ENCODE measurements at places on chromosomes 11 and 22.

DNA sequence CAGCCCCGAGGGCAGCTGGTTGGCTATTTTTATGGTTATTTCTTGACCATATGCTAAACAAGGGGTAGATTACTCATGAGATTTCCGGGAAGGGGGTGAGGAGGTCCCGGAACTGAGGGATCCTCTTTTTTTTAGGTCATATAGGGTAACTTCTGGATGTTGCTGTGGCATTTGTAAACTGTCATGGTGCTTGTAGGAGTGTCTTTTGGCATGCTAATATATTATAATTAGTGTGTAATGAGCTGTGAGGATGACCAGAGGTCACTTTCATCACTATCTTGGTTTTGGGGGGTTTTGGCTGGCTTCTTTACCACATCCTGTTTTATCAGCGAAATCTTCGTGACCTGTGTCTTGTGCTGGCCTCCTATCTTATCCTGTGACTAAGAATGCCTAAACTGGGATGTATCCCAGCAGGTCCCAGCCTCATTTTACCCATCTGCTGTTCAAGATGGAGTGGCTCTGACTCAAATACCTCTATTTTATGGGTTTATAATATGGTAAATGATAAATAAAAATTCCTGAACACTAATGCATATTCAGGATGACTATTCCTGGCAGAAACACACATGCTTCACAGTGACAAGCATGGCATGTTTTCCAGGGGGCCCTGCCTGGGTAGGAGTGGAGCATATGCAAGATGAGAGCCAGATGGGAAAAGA, 11.2 kb downstream of the KREMEN1 start:
- DNase-seq: no peak

DNA sequence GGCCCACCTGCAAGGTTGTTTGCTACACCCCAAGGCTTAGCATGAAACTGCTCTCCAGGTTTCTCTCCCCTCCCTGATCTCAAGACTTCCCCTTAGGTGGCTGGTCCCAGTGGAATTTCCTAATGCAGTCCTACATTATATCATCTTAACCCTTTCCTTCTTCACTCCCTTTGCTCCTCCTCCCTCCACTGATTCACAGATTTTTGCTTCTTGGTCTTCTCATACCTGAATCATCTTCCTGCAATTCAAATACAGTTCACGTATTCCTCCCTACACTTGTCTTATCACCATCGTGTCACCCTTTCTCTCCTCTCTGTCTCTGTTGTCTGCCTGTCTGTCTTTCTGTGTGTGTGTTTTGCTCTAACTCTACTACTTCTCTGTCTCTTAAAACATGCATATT, 17.0 kb downstream of the MMP10 start:
- DNase-seq: no peak

DNA sequence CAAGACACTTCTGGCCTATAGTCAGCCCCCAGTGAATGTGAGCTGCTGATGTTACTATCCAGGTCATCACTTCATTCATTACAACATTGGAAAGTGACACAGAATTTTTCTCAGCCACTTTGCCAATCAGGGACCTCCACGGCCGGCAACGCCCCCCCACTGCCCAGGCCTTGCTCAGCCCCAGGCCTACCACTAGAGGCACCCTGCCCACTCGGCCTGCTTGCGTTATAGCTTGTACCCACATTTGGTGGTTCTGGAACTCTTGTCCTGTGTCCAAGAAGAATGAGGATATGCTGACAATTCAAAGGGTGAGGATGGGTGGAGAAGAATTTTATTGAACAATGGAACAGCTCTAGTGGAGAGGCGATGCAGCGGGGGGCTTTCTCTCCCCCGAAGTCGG, 96.2 kb downstream of the TSPAN18 start:
- DNase-seq: no peak

GRCh38 chr11:12409621-12410005, 32.2 kb downstream of the PARVA start:
- no peak for DNase-seq

DNA sequence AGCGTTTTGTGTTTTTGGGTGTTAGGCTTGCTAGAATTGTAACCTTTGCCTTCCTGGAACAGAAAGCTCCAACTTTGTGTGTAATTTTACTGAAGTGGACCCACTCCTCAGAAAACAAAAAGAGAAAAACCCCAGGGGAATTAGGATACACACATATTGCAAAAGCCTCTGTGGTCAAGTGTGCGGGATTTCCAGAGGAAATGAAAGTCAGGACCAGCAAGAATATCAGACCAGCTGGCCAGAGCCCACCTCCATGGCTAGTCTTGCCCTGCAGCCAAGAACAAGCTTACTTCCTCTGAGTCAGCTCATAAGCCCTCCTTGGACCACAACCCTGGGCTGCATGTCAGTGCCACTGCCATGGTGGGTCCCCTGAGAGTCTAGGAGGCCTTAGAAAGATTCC, 37.0 kb upstream of the FTH1 start:
- no peak for DNase-seq

- DNase-seq: no peak
These were observed 474.2 kb upstream of the KIRREL3 start for GRCh38 chr11:127474766-127475165.

DNA sequence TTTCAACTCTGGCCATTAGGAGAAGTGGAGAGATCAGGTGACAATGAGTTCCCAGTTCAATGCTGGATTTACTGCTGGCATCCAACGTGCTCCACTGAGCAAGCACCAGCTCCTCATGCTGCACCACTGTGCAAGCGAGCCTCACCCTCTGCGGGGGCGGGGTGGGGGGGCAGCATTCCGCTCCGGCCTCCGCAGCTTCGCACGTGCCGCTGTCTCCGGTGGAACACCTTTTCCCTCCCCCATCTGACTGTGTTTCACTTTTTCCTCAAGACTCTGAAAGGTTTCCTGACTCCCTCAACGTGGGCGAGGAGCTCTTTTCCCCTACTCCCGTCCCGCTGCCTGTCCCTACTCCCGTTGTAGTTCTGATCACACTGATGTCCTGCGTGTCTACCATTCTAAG, 835 bp upstream of the RHOD start:
- no peak for DNase-seq

GRCh38 chr11:93208663-93209270, 11.0 kb upstream of the SLC36A4 start:
- no peak for DNase-seq

- DNase-seq: no peak
These were observed 6.4 kb downstream of the ARL14EP start for GRCh38 chr11:30329150-30329940.

GRCh38 chr22:30190574-30190973, 56.0 kb downstream of the LIF start:
- DNase-seq: no peak

DNA sequence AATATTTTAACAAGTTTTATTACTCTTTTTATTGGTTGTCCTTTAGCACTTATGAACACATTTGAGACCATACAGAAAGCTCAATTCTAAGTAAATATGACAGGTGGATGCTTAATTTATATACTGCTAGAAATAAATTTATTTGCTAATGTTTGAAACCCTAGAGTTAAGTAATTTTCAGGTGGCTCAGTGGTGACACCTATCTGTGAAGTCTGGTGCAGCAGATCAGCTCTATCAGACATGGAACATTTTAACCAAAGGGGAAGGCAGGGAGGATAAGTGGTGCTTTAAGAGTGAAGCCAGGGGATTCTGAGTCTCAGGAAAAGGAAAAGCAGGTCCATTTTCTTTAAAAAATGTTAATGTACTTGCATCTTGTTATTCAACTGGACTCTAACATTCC, 175.8 kb downstream of the DSCAML1 start:
- no peak for DNase-seq

DNA sequence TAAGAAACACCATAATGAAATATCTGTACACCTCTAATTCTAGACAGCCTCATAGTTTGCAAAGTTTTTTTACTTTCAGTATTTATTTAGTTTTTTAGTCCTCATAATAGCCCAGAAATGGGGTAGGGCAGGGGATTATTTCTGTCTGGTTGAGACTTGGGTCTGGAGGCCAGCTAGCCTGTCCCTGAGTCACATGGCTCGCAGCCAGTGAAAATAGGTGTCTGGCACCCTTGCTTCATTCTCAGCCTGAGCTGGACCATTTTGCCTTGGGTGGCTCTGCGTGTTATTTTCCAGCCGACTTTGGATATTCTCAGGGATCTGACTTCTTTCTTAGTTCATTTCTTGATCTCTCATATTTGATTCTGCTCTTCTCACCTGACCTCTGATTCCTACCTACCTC, 123.9 kb upstream of the NARS2 start:
- no peak for DNase-seq

DNA sequence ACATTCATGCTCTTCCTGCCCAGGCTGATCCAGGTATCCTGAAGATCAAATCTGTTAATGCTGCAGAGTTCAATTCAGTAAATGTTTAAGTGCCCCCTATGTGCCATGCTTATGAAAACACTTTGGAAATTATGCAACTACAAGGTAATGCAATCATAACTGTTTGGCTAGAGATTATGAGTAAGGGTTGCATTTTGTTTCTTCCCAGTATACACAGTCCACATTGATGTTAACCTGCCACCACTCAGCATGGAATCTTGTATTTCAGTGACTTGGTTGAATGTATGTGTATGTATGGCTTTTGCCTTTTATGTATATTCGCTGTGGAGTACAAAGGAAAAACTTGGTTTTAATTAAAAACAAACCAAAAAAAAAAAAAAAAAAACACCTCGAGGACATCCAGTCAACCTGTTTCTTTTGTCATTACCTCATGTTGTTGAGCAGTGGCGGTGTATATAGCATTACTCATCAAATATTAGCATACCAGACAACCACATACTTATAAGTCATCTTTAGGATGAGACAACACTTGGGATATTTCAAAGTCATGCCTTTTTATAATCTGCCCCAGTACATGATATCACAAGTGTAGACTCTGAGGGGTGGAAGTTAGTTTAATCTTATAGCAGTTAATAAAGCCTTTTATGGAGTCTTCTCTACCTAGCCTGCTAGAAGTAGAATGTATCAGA, 86.1 kb upstream of the HORMAD2 start:
- DNase-seq: no peak

DNA sequence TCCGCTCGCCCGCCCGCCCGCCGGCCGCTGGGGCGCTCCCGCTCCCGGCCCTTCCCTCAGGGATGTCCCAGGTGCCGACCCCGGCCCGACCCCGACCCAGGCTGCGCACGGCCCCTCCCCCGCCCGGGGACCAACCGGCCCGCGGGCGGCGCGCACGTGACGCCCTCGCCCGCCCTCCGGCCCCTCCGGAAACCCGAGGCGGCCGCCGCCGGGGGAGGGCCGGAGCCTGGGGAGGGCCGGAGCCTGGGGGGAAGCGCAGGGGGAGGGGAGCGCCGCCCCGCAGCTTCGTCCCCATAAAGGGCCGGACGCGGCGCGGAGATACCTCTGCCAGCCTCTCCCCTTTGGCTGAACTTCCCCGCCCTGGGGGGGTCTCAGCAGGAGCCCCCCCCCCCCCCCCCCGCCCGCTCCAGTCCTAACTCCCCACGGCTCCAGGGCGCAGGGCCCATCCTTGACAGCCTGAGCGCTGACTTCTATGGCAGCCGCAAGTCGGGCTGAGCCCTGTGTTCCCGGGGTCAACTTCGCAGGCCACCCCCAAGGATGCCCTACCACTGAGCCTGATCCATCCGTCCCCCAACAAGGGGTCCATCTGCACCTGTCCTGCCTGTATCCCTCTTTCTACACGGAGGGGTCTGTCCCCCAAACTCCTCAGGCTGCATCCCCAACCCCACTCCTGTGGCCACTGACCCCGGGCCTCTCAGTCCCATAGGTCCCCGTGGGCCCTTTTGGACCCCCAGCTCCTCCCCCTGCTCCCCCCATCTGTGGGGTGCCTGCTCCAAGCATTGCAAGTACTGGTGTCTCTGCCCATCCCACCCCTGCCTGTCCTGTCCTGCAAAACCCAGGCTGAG, at the start of gene MAPK12:
Gene MAPK12 (minus strand): TSS at position 69 of the 845 bp plus-strand sequence. CDS start 174 bp downstream, outside the sequence.
- DNase-seq: no peak

DNA sequence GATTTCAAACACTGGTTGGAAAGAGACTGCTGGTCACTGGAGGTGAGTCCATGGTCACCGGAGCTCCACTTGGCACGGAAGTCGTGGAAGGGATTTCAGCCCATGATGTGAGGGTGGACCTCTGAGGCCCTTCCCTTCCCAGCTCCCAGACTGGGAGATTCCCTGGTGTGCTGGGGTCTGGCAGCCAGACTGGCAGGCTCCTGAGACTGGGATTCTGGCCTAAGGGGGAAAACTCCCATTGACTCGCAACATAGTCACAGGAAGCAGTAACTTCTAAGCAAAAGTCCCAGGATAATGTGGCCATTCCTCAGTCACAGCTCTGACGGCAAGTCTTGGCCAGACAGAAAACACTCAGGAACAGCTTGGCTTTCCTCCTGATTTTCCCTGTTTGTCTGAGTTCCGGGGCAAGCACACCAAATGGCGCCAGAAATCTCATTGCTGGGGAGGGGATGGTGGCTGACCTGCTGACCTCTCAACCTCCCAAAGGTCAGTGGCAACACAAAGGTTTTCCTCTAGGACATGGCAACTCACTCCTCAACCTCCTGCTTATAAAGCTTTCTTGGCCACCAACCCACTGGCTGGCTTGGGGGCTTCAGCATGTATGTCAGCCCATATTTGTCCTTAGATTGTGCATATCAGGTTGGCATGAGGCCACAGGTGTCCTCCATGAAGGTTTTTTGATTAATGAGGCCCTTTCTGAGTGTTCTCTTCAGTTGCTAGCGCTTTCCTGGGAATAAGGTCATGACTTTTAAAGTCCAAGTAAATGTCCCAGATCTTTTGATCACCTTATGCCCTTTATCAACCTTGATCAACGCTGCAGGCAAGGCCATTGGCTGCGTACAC, 99.5 kb downstream of the CCDC81 start:
- DNase-seq: no peak

- DNase-seq: no peak
These were observed 47.4 kb downstream of the RPS6KA4 start for GRCh38 chr11:64406221-64406946.

DNA sequence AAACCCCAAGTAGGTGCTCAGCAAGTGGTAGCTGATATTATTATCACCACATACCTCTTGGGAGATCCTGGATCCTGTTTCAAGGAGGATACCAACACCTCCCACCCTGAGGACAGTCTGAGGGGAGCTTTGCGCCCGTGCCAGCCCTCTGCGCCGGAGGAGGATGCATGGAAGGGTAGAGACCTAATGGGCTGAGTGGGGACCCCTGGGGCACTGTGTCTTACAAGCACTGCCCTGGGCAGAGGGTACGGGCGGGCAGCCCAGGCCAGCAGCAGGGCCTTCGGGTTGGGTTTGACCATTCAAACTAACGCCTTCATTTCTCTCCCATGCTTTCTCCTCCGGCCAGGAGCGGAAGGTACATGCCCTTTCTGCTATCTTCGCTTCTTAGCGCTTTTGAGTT, 26.3 kb downstream of the MYBPC3 start:
- DNase-seq: no peak

DNA sequence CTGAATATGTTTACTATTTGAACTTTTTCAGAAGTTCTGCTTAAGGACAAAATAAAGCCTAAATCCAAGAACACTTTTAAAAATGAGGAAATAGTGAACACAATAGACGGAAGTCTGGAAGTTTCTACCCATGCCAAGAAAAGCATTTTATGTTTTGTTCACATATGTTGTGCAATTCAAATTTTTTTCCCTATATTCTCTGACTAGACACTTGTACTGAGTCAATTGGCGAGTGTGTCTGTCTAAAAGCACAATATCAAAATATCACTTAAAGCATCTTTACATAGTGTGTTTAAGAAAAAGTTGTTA, 29.2 kb downstream of the INCENP start:
- no peak for DNase-seq

All from NCI-H1048 (cell line).